ENCODE measurements at places on chromosomes 6 and 20. TPM values are rescaled to one million over a fixed set of nuclear protein-coding genes. Genes with fewer than 3 reads are reported as not detected.

DNA sequence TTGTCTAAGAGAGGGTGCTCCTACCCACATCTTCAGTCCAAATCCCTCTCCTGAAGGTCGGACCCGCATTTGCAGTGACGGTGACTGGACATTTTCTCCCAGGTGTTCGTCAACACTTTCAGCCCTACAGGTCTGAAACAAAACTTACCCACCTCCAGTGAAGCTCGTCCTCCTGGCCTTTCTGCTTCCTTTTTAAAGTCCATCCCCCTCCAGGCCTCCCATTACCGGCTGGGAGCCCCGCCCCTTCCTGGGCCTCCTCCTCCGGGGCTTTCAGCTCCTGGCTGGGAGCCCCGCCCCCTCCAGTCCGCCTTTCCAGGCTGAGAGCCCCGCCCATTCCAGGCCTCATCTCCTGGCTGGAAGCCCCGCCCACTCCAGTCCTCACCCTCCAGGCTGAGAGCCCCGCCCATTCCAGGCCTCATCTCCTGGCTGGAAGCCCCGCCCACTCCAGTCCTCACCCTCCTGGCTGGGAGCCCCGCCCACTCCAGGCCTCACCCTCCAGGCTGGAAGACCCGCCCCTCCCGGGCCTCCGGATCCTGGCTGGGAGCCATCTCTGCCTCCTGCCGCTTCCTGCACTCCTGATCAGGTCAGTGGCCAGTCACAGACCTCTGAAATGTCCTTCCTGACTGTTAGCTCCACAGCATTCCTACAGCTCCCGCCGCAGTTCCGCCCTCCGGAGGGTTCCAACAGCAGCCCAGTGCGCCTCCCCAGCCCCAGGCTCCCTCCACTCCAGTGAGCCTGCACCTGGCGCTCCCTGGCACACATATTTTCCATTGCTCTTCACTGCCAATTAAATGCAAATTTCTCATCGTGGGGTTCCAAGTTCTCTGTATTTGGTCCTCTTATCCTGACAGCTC lies 98.5 kb downstream of the LY86 start:
- peak; percentile 81 for DNase-seq

DNA sequence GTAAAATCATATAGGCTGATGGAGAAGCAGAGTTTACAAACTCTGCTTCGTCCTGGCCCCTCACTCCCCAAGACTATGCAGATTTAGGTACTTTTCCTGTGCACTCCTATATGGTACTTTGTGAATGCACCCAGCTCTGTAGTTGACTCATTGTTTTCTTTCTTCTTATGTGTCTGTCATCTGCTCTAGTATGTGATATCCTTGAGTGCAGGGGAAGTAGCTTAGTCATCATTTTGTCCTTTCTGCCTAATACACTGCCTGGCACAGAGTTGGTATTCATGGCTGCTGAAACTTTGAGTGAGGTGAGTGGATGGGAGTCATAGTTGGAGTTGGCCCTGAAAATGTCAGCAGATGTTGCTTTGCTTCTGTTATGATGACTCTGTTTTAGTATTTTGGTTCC lies 222.6 kb downstream of the RNF144B start:
- DNase-seq = no peak

DNA sequence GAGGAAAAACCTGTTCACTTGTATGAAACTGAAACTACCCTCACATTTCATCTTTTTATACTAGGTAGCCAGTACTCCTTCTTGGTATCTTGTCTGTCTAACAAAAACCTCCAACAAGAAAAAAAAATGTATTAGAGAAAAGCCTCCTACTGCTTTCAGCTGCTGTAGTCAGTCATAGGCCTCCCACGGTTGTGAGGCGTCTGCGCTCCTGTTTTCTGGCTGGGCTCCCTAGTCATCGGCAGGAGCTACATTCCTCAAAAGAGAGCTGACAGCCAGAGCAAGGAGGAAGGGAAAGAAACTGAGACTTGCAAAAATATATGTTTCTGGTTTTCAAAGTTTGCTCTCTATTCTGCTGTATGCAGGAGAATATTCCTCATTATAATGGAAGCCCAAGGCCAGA lies 517.0 kb downstream of the LMBRD1 start:
- DNase-seq = no peak

GRCh38 chr6:163406366-163406765 lies 8.2 kb upstream of the QKI start:
- DNase-seq = no peak

GRCh38 chr6:30171677-30172471 lies 8.5 kb downstream of the TRIM15 start:
- peak; percentile 39 for DNase-seq

- no peak for DNase-seq
Observed at GRCh38 chr6:167122827-167123657, at the start of gene CCR6. Gene CCR6 (plus strand): TSS chr6:167123096. CDS start chr6:167136135, 13,039 bp downstream.

GRCh38 chr6:106702046-106702445 lies 72.7 kb downstream of the QRSL1 start:
- no peak for DNase-seq

DNA sequence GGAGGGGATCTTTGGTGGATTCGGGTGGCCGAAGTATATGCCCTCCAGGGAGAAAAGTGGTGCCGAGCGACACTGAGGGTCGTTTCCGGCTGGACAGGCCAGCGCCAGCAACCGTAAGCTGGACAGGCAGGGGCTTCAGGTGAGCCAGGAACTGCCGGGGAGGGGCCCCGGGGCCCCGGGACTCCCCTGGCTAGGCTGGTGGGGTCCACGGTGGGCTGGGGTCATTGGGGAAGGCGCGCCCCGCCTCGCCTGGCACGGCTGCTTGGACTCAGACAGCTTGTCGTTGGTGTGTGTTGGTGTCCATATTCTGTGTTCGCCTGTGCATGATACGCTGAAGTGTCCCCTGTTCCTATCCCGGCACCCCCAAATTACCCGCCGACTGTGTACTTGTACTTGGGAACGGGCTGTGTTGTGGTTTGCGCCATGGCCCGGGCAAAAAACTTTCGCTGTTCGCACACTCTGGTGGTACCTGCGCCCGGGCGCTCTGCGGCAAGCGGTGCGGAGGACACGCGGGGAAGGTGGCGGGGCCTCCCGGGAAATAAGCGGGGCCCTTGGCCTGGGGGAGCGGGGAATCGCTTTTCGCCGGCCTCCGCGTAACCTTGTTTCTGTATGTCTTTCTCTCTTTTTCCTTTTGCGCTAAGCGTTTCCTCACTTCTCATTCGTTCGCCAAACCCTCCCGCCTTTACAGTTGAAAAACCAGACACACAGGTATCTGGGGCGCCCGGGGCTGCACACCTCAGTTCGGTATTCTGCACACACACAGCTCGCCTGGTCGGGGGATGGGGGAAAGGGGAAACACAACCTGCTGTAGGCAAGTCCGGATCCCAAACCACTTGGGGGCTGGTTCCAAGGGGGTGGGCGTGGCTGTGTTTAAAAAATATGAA lies 3.2 kb downstream of the GNAS start:
- no peak for DNase-seq

- DNase-seq = no peak
Observed at GRCh38 chr6:19833947-19834346, 3.2 kb upstream of the ID4 start.

DNA sequence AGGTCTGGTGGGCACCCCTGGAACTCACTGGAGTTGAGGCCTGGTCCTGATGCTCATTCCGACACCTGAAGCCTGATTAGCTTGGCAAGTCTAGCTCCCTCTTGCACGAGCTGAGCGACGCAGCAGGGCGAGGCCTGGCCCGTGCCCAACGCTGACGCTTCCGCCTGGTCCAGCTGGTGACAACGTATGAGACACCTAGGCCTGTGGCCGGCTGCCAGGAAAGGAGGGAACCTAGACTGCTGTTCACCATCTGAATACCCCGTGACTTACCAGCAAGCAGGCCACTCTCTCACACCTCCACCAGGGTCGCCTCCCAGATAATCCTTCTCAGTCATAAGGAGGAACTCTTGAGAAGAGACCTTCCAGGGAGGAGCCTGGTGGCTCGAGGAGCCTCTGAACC lies 24.5 kb downstream of the YTHDF1 start:
- DNase-seq = no peak

GRCh38 chr6:5747379-5747778 lies 259.3 kb downstream of the NRN1 start:
- no peak for DNase-seq

- peak; percentile 34 for DNase-seq
Observed at GRCh38 chr6:38259736-38260135, 380.0 kb downstream of the BTBD9 start.

GRCh38 chr6:5570641-5571040 lies 309.3 kb downstream of the FARS2 start:
- DNase-seq = no peak

GRCh38 chr20:59584278-59584925 lies 19.9 kb upstream of the PHACTR3 start:
- no peak for DNase-seq

DNA sequence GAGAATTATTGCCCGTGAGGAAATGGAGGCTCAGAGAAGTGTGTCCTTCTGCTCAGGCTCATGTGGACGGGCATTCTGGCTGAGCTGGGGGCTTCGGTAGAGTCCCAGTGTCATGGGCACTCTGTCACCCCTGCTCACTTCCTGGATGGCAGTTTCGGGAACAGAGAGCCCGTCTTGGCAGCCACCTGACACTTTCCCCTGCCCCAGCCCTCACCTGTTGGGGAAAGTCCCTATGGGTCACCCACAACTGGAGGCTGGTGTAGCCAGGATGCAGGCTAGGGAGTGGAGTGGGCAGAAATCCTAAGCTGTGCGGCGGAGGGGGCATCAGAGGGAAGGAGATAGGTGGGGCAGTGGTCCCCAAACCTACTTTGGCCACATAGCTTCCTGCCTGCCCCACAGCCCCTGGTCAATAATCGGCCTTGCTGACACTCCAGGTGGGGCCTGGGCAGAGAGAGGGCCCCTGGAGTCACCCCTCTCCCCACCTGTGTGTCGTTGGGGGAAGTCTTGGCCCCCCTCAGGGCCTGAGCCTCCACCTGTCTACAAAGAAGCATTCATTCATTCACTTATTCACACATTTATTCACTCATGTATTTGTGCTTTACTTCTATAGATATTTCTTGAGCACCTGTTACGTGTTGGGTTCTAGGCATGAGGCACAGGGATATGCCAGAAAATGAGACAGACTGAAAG lies 40.5 kb downstream of the SNAI1 start:
- no peak for DNase-seq

DNA sequence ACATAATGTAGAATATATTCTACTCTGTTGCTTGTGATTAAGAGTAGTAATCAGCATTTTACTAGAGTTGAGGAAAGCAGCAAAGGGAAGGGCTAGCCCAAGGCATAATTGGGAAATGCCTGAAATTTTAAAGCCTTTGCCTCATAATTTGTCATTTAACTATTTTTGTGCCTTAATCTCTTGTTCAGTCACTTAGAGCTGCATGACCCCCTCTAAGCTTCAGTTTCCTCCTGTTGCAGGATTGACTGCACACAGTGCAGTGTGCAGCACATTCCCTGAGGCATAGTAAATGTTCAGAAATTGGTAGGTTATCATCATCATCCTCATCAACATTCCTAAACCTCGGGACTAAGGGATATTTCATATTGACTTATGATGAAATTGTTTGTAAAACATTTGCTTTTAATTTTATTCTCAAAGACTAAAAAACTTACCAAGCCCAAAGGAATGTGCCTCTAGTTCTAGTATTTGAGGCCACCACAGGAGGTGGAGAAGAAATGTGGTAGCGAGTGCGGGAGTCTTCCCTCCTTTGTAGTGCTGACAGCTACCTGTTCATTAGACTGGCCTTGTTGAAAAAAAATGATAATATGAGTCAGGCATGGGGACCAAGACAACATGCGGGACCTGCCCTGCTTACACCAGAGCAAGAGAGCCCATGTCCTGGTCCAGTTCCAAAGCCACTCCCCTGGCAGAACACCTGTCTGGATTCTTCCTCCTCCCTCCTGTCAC lies 14.8 kb upstream of the TENT5A start:
- no peak for DNase-seq

GRCh38 chr6:145863988-145864616 lies 49.5 kb upstream of the FBXO30 start:
- no peak for DNase-seq

DNA sequence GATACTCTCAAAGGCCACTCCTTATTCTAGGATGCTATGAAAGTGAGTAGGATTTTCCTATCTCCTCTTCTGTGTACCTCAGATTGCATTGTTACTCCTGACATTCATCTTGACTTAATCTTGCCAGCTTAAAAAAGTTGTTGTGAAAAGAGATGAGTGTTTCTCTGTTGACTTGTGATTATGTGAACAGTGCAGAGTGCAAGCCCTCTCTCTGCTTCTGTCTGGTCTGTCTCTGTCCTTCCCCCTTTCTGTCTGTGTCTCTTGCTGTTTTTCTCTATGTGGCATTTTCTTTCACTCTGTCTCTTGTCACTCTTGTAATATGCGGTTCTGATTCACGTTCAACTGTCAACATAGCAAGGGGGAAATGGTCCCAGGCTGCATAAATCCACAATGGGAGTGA lies 306.6 kb downstream of the FARS2 start:
- DNase-seq = no peak

GRCh38 chr6:79810185-79810705 lies 137.1 kb downstream of the ELOVL4 start:
- no peak for DNase-seq

DNA sequence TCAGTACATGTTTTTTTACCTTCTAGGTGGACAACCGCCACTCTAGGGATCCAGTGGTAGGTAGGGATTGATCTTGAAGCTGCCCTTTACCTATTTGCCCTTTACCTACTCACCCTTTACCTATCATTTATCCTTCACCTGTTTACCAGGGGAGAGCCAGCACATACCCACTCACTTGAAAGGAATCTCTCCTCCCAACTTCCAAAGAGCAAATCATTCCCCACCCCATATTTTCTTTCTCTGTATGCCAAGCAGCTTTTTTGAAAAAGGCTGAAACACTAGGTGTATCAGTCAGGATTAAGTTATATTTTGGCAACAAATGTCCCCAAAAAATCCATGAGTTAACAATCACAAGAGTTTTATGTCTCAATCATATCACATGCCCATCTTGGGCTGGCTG lies 10.5 kb upstream of the EPM2A start:
- DNase-seq = no peak

DNA sequence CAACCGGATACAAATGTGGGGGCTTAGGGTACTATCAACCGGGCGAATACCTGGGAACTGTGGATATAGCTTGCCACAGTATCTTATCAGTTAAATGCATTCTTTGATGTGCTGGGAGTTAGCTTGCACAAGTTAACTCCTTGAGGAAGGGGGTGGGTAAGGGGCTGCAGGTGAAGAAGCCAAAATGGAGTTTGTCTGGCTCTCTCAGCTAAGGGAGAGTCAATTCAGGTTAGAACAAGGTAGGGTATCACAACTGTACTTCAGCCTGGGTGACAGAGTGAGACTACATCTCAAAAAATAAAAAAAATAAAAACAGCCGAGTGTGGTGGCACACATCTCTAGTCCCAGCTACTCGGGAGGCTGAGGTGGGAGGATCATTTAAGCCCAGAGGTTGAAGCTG lies 8.5 kb upstream of the BTN1A1 start:
- DNase-seq = no peak

- peak; percentile 28 for DNase-seq
Observed at GRCh38 chr6:142478117-142478516, 176.3 kb downstream of the ADGRG6 start.

GRCh38 chr20:61186771-61187472 lies 65.1 kb upstream of the CDH4 start:
- peak; percentile 31 for DNase-seq

Gene FERMT1
- 4.3 TPM for total RNA-seq

Gene C6orf15
- total RNA-seq = not detected

Gene FNDC1
- under 0.01 TPM for total RNA-seq

Gene SLPI
- total RNA-seq = not detected

Gene TREM1
- not detected for total RNA-seq

Gene SLC22A1
- 0.32 TPM for total RNA-seq

Gene MYCT1
- total RNA-seq = under 0.01 TPM

Gene IER3
- 187 TPM for total RNA-seq

Gene PTCRA
- not detected for total RNA-seq

Gene MOCS1
- 10.8 TPM for total RNA-seq

Gene ARFGEF3
- under 0.01 TPM for total RNA-seq

Gene BACH2
- total RNA-seq = 0.64 TPM

Gene MYO6
- 15.1 TPM for total RNA-seq

Gene DCDC2
- total RNA-seq = under 0.01 TPM

Data from fibroblast of villous mesenchyme (primary cell).